ENCODE measurements at places on chromosomes 6 and 20.

DNA sequence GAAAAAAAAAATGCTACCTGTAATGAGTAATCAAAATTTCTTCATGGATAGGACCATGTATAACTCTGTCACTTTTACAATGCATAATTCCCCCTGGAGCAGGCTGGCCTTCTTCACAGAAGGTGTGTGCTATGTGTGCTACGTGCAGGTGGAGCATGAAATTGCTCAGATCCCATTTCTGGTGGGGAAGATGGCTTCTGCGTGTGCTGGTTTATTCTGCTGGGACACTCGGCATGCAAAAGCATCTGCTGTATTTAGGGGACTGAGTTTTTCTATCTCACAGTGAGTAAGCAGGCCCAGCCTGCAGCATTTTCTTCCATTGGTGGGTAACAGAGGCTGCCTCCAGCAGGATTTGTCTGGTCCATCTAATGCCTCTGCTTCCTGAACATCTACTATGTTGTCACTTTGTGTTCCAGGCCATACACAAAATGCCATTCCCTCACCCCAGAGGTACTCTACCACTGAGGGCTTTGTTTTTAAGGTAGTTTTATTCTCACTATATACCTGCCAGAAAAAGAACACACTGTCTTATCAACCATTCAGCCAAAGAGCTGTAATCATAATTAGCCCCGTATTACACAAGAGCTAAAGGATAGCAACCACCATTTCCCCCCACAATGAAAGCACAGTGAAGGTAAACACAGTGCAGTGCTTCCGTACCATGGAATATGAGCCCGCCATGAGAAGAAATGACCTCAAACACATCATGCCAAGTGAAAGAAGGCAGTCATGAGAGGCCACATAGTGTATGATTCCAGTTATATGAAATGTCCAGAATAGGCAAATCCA lies 62.4 kb downstream of the SYNDIG1 start:
- no peak for DNase-seq

DNA sequence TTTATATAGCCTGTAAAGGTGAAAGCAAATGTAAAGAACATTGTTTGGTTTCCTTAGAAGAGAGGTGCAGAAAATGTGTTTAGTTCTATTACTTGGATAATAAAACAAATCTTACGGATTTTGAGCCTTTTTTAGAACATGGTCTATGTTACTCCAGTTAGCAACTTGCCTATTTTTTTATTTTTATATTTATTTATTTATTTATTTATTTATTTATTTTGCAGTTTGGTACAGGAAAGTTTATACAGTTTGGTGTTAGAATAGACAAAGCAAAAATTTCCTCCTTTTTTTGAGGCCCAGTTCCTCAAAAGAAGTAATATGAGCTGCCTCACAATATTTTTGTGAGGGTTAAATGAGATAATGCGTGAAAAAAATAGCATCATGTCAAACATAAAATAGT lies 41.6 kb upstream of the EEF1E1 start:
- DNase-seq, result no peak

GRCh38 chr20:62444286-62444685 lies 16.9 kb upstream of the RBBP8NL start:
- no peak for DNase-seq

- DNase-seq, result no peak
Observed at GRCh38 chr6:155275808-155276480, 12.1 kb downstream of the CLDN20 start.

DNA sequence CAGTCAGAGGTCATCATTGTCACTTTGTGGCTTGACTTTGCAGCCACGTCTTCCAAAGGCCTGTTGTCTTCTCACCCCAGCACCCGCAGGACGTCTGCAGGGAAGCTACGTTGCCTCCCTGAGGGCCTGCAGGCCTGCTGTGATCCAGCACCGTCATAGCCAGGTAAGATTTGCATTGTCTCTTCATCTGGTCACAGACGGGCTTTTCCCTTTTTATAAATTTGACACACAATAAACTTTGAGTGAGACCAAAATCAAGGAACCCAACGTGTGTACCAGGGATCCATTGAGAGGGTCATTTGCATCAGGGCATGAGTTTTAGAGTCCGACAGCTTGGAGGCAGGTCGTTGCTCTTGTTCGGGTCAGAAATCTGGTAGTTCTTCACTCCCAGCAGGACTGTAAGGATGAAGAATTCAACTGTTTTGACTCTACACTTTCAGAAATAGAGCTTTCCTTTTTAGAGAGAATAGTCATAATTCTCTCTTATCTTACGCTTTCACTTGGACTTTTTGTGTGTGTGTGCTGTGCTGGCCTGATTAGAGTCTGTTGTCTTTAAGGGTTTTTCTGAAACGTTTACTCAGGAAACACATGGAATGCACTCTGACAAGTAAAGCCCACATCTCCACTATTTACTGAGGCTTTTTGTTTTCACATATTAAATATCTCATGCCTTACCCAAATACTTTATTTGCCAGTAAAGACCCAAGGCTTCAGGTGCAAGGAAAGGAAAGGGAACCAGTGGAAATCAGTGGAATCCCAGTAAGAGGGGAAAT lies 177.2 kb upstream of the TAB2 start:
- no peak for DNase-seq

DNA sequence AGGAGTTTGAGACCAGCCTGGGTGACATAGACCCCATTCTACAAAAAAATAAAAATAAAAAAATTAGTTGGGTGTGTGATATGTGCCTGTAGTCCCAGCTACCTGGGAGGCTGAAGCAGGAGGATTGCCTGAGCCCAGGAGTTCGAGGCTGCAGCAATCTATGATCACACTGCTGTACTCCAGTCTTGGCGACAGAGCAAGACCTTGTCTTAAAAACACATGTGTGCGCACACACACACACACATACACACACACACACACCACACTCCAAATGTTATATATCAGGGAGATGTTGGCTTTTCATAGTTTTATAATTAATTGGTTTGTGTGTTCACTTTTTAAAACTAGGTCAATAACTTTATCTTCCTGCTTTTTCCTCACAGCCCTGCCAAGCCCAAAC lies 110.5 kb downstream of the RTN4IP1 start:
- DNase-seq, result no peak

- DNase-seq, result no peak
Observed at GRCh38 chr6:34032856-34033255, 113.0 kb downstream of the GRM4 start.

DNA sequence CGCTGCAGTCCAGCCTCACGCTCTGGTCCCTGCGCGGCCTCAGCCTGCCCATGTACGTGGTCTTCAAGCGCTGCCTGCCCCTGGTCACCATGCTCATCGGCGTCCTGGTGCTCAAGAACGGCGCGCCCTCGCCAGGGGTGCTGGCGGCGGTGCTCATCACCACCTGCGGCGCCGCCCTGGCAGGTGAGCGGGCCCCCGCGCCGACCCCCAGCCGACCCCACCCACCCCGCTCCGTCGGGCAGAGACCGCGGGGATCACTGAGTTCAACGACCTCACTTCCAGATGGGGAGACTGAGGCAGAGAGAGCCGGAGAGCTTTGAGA lies 545 bp downstream of the SLC35D3 start:
- DNase-seq, result no peak

- no peak for DNase-seq
Observed at GRCh38 chr6:159234102-159234553, 64.9 kb downstream of the FNDC1 start.

DNA sequence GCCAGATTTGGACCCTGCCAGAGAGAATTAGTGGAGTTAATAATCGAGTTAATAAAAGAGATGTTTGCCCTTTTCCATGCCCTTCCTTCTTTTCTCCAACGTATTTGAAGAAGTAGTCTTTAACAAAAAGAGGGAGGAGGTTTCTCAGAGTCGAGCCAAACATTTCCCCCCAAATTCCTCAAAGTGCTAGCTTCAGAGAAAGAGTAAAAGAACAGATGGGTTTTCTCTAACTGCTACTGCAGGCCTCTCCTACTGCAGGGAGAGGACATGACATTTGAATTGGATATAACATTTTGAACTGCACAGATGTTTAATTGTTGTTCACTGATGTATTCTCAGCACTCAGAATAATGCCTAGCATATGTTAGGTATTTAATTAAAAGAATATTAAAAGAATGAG lies 25.5 kb downstream of the RWDD2A start:
- no peak for DNase-seq

- no peak for DNase-seq
Observed at GRCh38 chr6:37137201-37138090, 32.5 kb upstream of the PIM1 start.

DNA sequence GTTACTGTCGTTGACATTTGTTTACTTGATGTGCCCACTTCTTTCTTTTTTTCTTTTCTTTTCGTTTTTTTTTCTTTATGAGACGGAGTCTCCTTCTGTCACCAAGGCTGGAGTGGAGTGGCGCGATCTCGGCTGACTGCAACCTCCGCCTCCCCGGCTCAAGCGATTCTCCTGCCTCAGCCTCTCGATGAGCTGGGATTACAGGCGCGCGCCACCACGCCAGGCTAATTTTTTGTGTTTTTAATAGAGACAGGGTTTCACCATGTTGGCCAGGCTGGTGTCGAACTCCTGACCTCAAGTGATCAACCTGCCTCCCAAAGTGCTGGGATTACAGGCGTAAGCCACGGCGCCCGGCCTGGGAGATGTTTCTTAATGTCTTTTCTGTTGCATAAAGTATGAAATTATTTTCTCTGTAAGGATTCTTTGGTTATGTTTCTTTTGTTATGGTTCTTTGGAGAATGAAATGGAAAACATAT lies 33.3 kb upstream of the PRSS16 start:
- no peak for DNase-seq

DNA sequence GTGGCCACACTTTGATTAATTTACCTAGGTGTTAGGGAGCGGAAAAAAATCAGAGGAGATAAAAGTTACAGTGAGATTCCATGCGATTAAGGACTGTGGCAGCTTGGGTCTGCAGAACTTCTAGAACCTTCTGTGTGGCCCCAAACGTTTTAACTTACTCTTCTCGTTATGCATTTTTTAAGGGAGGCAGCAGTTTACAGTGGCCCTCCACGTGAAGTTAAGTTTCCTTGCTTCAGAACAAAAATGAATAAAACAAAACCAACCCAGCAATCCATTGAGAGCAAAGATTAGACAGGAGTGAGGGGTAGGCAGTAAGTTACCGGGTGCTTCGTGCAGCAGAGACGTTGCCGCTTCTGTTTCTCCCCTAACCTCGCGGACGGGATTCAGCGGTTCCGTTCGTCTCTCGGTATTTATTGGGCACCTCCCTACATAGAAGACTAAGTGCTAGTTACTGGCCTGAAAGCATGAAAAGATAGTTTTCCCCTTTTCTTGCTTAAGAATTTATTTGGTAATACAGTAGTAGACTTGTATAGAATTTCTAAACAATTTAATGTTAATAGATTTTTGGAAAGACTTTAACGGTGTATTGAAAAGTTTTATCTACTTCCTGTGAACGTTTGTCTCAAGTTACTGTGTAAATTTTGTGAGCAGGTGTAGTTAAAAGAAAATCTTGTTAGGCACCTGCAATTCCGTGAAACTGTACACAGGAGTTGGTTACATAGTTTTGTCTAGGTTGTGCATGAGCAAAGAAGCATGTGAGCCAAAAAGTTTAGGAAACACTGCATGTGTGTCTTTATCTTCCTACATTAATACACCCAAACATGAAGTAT lies 1.1 kb downstream of the BAG2 start:
- DNase-seq, result peak; percentile 10

DNA sequence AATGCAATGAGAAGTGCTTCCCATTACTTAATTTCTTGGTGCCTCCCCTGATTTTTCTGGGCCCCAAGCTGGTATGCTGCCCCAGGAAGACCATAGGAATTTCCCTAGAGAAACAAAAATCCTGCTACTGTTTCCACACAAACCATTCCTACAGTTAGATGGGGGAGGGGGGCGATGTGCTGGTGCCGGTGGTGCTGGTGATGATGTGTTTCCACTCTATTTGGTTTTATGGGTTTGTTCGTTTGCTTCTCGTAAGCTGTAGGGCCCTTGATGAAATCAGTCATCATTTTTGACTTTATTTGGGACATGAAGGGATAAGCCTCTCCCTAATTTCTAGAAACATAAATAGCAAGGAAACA lies 105.1 kb downstream of the MKKS start:
- DNase-seq, result no peak

DNA sequence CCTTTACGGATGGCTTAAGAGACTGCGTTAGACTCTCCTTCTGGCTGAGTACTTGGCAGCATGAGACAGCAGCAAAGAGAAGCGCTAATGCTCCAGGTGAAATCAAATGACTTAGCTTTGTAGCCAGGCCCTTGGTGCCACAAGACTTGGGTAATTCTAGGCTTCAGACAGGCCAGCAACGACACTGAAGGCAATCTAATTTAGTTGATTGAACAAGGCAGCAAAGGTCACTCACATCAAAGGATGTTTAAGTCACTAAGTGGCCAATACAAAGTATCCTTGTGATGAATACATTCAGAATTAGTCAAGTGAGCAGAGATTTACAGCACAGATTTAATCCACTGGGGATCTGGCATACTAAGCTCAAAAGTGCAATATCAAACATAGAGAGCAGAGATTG lies 113.2 kb downstream of the FAM83B start:
- DNase-seq, result no peak

DNA sequence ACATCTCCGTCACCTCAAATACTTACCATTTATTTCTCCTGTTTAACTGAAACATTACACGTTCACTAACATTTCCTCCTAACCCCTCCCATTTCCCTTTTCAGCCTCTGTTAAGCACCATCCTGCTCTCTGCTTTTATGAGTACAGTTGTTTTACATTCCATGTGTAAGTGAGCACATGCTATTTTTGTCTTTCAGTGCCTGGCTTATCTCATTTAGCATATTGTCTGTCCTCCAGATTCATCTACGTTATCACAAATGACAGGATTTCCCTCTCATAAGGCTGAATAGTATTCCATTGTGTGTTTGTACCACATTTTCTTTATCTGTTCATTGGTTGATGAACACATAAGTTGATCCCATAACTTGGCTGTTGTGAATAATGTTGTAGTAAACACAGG lies 22.7 kb downstream of the TAF11 start:
- no peak for DNase-seq

DNA sequence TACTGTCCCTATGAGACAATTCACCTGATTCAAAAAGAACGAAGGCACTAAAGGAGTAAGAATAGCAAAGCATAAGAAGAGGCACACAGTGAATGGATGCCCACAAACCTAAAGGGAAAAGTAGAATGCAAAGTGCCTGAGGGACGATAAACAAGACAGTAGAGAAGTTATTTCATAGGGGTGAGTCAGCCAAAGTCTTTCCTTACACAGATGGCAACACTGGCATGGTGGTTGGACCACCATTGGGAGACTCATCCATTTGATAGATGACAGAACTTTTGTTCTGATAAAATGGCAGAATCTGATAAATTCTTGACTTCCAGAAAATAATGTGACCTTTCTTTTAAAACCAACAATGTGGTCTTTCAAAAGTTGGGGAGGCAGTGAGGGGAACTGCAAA lies 148.1 kb upstream of the HDAC2 start:
- no peak for DNase-seq

GRCh38 chr6:162173466-162173865 lies 554.1 kb downstream of the PRKN start:
- DNase-seq, result no peak

DNA sequence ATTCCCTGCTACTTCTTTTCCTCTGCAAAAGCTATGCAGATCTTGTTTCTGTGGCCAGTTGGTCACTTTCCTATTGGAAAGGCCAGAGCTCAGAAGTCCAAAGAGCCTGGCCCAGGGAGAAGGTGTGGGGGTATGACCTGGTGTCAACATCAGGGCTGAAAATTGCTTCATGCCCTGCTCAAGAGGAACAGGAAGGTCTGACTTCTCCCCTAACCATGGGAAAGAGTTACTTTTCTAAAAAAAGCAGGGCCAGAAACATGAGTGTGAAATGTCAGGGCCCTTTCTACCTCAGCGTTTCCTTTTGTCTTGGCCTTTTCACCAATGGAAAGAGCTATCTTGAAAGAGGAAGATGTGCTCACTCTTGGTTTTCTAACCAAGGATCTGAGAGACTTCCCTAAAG lies 117.4 kb downstream of the MAFB start:
- no peak for DNase-seq

GRCh38 chr6:46203391-46204177 lies 32.8 kb upstream of the ENPP5 start:
- no peak for DNase-seq

Data from GF-D8 (cell line).